Fibroblast of pulmonary artery (primary cell): ENCODE measurements at places on chromosomes 13 and 19.

DNA sequence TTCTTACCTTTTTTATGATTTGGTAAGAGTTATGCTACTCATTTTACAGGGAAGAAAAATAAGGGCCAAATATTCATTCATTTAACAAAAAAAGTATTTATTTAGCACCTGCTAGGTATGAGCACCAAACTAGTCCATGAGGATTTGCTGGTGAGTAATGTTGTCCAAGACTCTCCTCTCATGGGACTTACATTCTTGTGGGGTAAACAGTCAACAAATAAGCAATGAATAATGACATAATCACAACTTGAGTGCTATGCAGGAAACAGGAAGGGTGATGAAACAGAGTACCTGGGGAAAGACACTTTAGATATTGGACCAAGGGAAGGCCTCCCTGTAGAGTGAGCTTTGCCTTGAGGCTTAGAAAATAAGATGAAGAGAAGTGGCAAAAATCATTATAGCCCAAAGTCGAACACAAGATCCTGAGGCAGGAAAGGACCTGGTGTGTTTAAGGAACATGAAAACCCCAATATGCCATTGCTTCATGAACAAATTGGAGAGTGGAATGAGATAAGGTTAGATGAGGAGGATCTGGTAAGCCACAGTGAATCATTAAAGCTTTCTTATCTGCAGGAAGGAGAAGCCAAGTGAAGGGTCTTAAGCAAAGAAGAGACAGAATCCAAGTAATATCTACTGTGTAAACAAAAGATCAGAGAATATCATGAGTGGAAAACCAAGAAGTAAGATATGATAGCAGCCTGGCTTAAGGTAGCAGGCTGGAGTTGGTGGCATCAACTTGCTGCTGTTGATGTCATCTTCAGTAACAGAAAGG is 294.5 kb upstream of the NBEA start:
- DNase-seq, result no peak

- no peak for DNase-seq
These were observed 370.4 kb downstream of the IRS2 start for GRCh38 chr13:109416001-109416400.

DNA sequence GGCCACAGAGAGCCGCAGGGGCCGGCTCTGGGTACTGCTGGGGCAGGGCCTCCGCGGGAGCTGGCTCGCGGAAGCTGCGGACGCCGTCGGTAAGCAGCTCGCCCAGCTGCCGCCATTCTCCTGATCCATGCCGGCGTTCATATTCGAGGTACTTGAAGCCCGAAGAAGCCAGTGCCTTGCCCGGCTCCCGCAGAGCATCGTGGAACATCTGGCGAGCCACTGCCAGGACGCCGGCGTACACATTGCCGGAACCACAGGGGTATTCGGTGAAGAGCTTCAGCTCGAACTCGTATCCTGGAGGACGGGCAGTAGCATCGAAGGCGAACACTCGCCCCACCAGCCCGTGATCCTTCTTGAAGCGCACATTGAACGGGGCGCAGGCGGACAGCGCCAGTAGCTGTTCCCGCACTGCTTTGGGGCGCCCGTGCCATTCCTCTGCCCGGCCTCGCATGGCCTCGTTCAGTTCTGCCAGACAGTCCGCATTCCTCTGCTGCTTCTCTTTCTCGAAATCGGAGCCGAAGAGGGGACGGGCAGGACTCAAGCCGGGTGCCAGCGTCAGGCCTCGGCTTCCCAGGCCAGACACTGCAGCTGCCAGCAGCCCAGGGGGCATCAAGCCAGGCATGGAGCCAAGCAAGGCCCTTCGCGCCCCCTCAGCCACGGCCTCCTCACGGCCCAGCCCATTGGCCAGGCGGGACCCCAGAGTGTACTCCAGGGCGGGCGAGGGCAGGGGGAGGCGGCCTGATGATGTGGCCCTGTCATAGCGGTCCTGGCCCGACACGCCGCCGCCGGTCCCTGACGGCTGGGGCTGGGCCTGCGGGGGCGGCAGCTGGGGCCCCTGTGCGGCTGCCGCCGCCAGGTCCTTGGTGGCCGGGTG is 1.0 kb downstream of the IRF2BP1 start:
- no peak for DNase-seq

GRCh38 chr19:30131246-30131645 is 189.2 kb downstream of the URI1 start:
- no peak for DNase-seq

DNA sequence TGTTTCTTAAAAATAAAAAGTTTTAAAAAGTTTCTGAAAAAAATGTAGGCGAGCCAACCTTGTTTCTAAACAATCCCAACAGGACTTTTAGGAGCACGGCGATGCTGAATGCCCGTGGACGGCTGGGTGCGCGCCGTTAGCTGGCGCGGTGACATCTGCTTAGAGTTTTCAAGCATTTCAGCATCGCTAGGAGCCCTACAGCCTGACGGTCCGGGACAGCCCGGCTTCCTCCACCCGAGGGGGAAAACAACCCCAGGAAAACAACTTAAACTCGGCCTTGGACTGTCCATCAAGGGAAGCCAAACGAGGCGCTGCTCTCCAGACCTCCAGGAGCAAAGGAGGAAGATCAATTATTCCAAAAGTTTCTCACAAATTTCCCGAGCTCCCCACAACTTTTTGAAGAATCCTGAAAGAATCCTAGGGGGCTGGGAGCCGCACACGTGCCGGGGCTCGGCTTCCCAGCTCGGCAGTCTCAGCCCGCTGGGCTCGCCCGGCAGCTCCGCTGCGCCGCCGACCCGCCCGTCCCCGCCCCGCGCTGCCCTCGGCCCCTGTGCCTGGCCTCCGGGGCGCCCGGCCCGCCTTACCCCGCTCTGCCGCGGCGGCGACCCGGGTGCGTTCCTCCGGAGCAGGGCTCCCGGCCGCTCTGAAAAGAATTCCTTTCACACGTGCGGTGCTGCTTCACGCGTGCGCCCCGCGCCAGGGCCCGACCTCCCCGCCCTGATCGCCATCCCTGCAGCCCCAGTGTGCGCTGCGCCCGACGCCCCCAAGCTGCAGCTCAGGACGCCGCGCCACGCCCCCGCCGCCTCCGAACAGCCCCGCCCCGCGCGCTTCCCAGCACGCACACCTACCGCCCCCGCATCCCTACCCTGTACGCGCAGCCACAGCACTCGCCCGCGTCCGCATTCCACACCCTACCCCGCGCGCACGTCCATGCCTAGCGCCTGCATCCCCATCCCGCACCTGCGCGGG is at the start of gene GJA3:
GJA3 (minus strand) TSS at position 747 of the 969 bp plus-strand sequence. CDS start 17,764 bp downstream, outside the sequence.
- DNase-seq, result peak; percentile 19

GRCh38 chr13:92938486-92939020 is 288.1 kb upstream of the GPC6 start:
- DNase-seq, result no peak

DNA sequence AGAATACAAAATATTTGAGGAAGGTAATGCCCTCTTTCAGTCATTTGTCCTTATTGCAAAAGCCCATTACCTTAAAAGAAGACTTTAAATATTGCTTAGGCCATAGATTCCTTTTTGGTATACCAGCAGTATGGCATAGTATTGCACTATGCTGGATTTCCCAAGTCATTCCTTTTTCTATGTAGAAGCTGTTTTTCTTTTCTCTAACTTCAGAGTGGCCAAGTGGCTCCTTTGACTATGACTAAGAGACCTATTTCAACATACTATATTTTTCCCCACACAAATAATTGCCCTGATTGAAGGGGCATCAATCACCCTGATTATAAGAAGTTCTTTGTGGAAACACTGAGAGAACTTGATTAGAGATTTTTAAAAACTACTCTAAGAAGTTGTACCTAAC is 68.6 kb downstream of the UFM1 start:
- peak; percentile 30 for DNase-seq

- peak; percentile 59 for DNase-seq
These were observed at the start of gene BST2 for GRCh38 chr19:17405250-17406045. TSS of gene BST2 (minus strand) at chr19:17405630. CDS start at chr19:17405575, 55 bp downstream.

DNA sequence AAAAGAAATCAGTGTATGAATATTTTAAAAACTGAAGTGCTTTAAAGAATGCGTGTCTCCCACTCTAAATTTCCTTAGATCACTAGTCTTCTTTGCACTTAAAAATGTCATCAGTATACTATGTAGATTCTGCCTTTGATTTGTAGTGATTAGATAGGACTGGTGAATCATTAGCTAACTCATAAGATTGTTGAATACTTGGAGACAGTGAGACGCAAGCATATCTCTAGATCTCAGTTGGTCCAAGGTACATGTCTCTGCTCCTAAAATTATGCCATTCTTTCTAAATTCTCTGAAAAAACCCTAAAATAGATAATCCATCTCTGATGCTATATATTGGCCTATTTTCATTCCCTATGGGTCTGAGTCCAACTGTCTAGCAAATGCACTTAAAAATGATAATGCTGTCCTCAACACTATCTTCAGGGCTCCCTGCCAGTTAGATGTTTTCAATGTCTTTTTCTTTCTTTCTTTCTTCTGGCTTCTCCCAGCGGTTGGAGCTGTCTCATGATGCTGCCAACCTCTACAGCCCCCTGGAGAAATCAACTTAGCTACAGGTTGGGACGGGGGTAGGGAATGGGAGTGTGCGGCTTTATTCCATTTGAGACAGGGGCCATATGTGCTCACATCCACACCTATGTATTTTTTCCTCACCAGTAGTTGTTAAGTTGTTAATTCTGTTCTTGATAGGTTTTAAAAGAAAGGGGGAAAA is 301.0 kb downstream of the NDFIP2 start:
- no peak for DNase-seq
